ENCODE measurements at places on chromosomes 7 and 10.
A peak's percentile ranks its signal among the peaks of the same experiment; 100 is the strongest.

DNA sequence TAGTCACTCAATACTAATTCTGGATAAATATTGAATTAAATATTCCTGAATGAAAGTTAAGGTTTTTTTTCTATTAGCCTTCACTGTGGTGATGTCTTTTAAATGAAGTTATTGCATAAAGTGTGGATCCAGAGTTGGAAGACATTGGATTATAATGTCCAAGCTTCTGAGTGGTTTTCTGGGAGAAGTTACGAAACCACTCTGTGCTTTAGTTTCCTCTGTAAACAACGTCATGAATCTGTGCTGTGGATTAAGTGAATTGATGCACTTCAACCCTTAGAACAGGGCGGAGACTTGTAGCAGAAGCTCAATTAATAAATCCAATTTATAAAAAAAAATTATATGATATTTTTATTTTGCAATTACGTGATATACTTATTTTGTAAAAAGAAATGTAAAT, 271.7 kb downstream of the BICC1 start:
- no peak for DNase-seq

DNA sequence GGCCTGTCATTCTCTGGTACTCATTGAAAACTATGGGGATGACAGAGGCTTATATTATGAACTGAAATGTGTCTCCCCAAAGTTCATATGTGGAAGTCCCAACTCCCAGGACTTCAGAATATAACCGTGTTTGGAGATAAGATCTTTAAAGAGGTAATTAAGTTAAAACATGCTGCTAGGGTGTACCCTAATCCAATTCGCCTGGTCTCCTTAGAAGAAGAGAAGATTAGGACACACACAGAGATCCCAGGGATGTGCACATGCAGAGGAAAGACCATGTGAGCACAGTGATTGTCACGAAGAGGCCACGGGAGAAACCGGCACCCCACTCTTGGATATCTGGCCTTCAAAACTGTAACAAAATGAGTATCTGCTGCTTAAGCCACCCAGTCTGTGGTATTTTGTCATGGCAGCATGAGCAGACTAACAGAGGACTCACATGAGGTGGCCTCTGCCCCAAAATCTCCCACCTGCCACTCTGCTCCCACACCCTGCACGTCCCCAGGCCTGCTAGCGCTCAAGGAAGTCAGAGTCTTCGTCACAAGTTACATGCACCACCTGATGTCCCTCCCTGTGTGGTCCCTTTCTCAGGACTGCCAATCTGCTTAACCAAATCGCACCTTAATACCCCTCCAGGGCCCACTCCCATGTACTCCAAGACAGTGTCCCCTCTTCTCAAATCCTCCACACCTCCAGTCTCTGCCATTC, 26.8 kb downstream of the PLAC9 start:
- DNase-seq: no peak

GRCh38 chr10:73916761-73917470, 6.0 kb downstream of the PLAU start:
- peak; percentile 87 for DNase-seq

- no peak for DNase-seq
These were observed 20.3 kb upstream of the LANCL2 start for GRCh38 chr7:55344840-55345239.

GRCh38 chr7:123692471-123692877, 36.8 kb downstream of the LMOD2 start:
- DNase-seq: no peak

DNA sequence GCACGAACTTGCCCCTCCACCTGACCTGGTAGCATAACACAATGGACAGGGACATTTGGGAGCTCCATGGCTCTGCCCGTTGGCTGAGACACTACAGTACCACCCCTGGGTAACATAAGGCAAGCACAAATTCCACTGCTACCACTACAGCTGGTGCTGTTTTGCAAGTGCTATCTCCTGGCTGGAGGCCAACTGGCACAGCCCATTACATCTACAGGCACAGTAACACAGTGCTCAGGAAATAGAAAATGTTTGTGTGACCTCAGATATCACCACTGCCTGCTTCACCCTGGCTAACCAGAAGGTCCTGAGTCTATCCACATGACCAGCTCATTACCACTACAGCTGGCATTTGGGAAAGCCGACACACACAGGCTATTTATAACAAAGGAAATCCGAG, 631.1 kb upstream of the MBL2 start:
- peak; percentile 42 for DNase-seq

- DNase-seq: no peak
These were observed 43.6 kb downstream of the THNSL1 start for GRCh38 chr10:25059990-25060389.

GRCh38 chr10:71880425-71881306, 29.6 kb upstream of the PSAP start:
- no peak for DNase-seq

GRCh38 chr10:92742331-92743228, 52.8 kb downstream of the HHEX start:
- DNase-seq: peak; percentile 48

- no peak for DNase-seq
These were observed 103.8 kb upstream of the GPR26 start for GRCh38 chr10:123562387-123562786.

Measured in OCI-M1 (cell line).